Activated naive CD4-positive, alpha-beta T cell treated with anti-CD3 and anti-CD28 coated beads, Interleukin-2, amount 50 U/mL, for 16 hours (primary cell): ENCODE measurements at places on chromosomes 5 and 9.

GRCh38 chr9:137388589-137389427 is 34.2 kb downstream of the EXD3 start:
- no peak for DNase-seq

GRCh38 chr9:129906298-129906697 is 71.0 kb downstream of the USP20 start:
- no peak for DNase-seq

GRCh38 chr5:139747583-139748504 is 47.8 kb upstream of the PSD2 start:
- peak; percentile 44 for DNase-seq

DNA sequence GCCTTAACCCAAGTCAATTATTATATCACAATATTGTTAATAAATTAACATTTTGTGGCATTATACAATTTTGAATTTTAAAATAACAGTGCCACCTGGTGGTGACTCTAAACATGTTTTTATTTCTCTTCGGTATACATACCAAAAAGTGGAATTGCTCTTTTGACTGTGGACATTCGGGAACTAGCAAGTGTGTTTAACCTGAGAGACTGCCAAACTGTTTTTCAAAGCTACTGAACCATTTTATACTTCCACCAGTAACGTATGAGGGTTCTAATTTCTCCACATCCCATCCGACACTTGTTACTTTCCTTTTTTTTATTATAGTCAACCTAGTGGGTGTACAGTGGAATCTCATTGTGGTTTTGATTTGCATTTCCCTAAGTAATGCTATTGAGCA is 18.3 kb upstream of the HSDL2 start:
- DNase-seq = no peak

- no peak for DNase-seq
These were observed 31.6 kb upstream of the RFK start for GRCh38 chr9:76425677-76426453.

DNA sequence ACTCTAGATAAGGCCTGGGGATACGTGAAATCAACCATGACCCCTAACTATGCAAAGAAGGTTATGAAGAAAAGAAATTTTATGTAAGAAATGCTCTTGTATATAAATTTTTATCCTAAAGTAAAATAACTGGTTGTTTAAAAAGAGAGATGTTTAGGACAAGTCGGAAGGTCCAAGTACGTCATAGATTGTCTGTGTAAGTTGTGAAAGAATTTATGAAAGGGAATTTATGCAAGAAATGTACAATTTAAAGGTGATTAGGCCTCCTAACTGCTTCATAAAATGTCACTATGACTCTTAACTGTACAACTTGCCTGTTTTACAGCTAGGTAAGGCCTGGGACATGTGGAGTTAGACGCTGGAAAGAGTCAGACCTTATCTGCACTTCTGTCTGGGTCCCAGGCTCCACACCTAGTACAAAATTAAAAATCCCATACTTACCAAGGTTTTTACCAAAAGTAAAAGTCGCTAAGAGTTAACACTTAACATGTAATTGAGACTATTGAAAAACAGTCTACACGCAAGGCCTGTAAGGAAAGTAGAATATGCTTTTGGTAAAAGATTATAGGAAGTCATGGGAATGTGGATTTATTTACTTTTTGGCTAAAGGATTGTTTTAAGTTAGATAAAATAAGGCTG is 77.4 kb downstream of the KIAA0825 start:
- no peak for DNase-seq

- DNase-seq = no peak
These were observed 1038.6 kb upstream of the DMAC1 start for GRCh38 chr9:8838136-8838535.

DNA sequence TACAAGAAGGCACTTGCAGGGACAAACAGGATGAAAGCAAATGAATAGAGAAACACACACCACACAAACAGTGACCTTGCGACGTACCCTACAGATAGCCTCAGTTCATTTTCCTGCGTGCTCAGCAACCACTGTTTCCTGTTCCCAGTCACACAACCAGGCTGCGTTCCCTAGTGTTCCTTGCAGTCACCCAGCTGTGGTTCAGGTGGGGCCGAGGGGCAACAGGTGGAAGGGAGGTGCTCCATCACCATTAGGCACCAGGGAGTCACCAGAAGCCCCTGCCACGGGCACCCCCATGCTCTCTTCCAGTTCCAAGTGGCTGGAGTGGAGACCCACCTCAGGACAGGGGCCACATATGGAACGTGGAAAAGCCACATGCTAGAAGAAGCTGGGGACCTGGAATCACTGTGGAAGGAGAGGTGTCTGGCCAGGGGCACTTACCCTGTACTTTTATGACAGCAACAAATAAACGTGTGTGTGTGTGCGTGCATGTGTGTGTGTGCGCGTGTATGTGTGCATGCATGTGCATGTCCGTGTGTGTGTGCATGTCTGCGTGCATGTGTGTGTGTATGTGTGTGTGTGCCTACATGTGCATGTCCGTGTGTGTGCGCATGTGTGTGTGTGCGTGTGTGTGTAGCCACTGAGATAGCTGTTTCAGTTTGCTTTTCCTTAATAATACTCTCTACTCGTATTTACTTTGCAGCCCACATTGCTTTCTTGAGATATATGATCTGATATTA is 18.8 kb upstream of the FCN2 start:
- no peak for DNase-seq

GRCh38 chr5:96977228-96977627 is 41.3 kb downstream of the LNPEP start:
- no peak for DNase-seq

- no peak for DNase-seq
These were observed 3.8 kb downstream of the ZFYVE16 start for GRCh38 chr5:80411589-80412219.

DNA sequence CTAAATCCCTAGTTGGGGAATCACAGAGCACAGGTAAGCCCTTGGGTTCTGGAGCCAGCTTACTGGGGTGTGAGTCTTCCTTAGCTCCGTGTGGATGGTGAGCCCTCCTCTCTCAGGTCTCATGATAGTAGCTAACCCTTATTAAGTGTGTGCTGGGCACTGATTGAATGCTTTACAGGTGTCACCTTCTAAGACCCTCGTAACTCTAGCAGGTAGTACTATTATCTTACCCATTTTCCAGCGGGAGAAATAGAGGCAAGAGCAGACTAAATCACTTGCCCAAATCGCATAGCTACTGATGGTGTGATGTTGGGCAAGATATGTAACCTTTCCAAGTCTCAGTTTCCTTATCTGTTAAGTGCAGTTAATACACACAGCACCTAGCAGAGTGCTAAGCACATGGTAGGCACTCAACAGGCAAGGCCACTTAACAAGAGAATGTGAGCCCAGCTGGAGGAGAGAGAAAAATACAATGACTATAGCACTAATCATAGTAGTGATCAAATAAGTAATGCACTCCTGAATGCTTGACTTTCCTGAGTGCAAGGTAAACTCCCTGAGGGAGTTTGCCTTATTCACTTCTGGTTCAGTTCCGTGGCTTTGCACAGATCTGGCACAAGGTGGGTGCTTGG is at the start of gene DCANP1:
Gene DCANP1, minus strand, starts transcription at position 51 of the 632 bp plus-strand sequence. CDS start 240 bp downstream, outside the sequence.
- DNase-seq = no peak

DNA sequence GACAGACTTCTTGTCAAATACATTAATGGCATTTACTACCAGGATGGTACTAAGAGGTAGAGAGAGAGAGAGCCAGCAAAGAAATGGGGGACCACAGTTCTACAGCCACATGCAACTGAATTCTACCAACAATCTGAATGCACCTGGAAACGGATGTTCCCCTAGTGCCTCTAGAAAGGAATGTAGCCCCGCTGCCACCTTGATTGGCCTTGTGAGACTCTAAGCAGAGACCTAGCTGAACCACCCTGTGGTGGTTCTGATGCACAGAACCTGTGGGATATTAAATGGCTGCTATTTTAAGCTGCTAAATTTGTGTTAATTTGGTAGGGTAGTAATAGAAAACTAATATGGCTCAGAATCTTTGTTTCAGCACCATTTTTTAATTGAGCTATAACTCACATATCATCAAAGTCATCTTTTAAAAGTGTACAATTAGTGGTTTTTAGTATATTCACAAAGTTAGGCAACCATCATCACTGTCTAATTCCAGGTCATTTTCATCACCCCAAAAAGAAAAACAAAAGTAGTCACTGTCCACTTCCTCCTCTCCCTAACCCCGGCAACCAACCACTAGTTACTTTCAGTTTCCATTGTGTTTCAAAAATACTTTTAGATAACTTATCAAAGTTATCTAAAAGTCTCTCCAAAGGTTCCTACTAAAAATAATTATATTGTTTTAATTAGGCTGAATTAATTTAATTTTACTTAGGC is 51.7 kb downstream of the CPLANE1 start:
- DNase-seq = no peak

- no peak for DNase-seq
These were observed 158.9 kb downstream of the FAM174A start for GRCh38 chr5:100694100-100694499.

GRCh38 chr5:16899171-16899570 is 36.9 kb downstream of the MYO10 start:
- no peak for DNase-seq

DNA sequence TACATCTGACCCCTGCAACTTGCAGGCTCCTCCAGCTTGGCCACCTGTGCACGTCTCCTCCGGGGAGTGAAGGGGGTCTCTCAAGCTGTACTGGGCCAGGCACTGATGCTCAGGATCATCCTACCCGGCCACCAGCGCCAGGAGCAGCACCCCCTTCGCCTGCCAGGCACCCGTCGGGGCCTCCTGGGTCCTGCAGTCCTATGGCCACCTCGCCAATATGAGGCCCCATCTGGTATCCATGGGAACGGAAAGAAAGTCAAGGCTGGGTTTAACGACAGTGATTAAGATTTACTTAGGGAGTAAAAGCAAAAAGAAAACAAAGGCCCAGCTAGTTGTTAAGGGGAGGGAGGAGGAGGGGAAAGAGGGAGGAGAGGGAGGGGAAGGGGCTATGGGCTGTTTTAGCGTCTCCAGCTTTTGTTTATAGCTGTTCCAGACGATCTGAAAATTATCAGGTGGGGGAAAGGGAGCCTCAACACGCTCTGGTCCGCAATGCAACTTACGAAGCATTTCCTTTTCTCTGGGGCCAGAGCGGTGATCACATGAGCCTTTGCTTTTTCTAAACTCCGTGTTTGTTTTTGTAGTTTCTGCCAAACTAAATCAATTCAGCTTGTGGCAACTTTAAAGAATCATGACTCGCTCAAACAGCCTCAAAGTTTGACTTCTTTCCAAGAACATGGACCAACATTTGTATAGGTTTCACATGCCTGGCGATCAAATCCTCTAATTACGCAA is 132.4 kb downstream of the ROR2 start:
- DNase-seq = no peak

DNA sequence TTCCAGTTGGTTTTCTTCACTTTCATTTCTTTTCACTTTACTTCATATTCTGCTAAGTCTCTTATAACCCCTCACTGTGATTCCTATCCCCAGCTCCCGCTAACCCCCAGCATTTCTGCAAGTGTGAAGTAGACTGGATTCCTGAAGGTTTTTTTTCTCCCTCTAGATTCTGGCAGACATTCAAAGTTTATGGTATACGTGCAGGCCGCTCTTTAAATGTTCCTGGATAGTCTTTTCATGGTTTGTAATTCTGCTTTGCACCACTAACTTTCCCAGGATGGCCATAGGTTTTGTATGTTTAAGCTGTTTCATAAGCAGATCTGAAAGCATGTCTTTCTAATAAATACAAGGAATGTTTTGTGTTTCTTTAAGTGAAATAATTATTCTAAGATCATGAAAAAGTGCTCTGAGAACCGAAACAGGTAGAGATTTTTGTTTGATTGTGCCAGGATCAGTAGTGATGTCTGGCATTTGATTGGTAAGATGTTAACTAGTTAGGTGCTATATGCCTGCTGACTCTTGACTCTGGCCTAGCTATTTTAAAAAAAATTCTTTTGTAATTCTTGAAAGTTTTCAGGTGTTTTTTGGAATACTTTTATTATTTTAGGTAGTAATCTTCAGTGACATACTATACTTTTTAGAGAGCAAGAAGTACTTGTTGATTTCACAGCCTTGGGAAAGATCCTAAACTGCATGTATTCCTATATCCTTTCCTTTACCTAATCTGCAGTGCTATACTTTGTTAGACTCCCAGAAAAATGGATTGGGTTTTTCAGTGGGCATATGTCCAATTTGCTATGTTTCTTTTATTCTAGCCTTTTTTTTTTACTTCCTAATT is 29.7 kb downstream of the CNOT6 start:
- DNase-seq = no peak

DNA sequence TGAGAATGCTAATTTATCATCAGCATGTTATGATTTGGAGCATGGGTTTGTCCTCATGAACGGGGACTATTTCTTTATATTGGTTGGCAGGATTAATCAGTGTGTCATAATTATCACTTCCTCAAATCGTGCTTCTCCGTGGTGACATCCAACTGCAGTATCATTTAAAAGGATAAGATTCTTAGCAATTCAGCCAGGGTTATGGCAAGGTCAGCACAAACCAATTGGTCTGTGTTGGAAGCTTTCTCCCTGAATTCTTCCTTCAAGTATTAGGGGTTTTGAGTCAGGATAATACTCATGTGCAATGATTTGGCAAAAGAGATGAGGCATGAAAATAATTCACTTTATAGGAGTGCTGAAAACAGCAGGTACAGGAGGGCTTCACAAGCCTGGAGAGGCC is 5.5 kb upstream of the CAMLG start:
- no peak for DNase-seq

DNA sequence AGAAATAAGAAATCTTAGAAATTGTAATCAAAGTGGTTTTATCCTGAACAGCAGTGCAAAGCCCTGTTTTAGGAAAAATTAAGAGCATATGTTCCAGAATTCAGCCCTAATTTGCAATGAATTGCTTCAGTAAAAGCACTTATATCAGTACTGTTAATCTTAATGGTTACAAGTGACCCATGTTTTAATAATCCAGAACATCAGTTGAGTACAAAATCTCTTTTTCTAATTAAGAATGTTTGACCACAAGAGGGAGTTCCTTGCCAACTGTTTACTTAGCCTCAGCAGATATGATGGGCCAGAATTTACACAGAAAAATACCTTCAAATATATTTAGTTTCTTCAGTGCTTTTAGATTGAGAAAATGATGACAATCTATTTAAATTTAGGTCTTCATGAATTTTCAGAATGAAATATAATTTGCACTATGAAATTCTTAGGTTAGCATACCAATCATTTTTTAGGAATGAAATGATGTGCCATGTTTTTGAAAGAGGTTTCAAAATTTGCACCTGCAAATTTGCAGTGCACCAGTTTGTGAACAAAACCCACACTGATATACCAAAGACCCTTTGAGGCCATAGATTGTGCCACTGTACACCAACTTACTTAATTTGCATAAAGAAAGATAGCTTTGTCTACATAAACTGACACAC is 926.3 kb upstream of the ARRDC3 start:
- DNase-seq = no peak

DNA sequence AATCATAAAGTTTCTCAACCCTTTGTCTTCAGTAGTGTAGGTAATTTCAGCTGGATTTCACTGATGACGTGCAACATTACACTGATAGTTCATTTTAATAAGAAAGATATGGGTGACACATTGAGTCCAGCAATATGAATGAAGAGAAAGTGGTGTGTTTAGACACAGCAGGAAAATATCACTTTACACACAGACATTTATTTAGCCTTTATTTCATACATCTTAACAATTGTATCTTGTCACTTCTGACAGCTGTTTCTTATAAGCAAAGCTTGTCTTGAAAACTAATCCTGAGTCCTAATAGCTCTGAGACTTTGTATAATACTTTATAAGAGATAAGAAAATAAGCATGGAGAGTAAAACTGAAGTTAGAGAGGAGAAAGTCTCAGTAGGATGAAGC is 720.5 kb upstream of the NUDT12 start:
- no peak for DNase-seq

- no peak for DNase-seq
These were observed 431.6 kb upstream of the C9orf72 start for GRCh38 chr9:28004900-28005299.

- DNase-seq = no peak
These were observed 598 bp upstream of the TMED7 start for GRCh38 chr5:115626445-115626823.

GRCh38 chr5:167096816-167097215 is 1194.6 kb upstream of the WWC1 start:
- DNase-seq = no peak
